ENCODE measurements at places on chromosomes 1 and 21.

GRCh38 chr1:33719771-33720670, 143.9 kb upstream of the HMGB4 start:
- DNase-seq = no peak

DNA sequence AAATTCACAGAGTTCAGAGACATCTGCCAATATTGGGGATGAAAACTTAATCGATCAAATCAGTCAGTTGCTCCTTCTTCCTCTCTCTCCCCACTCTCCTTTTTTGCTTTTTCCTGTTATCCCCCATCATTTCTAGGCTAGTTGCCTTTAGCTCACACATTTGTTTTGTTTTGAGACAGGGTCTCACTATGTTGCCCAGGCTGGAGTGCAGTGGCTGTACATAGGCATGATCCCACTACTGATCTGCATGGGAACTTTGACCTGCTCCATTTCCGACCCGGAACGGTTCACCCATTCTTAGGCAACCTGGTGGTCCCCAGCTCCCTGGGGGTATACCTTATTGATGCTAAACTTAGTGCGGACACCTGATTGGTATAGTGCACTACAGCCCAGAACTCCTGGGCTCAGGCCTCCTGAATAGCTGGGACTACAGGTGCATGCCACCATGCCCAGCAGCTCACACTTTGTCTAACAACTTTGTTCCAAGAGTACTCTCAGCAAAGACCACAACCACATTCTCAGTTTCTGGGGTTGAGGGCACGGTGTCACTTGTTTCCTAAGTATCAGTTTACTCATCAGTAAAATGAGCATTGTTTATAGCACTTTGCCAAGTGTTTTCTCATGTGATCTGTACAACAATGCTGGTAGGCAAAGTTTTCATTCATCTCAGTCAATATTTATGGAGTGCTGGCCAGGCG, 6.7 kb upstream of the ELOA start:
- DNase-seq = no peak

DNA sequence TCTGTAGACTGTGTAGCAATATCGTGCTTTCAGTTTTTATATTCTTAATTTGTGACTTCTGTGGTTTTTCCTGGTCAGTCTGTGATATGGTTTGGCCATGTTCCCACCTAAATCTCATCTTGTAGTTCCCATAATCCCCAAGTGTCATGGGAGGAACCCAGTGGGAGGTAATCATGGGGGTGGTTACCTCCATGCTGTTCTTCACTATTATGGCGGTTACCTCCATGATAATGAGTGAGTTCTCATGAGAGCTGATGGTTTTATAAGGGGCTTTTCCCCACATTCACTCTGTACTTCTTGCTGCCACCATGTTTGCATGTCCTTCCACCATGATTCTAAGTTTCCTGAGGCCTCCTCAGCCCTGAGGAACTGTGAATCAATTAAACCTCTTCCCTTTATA, 169.8 kb downstream of the LEPR start:
- DNase-seq = no peak

DNA sequence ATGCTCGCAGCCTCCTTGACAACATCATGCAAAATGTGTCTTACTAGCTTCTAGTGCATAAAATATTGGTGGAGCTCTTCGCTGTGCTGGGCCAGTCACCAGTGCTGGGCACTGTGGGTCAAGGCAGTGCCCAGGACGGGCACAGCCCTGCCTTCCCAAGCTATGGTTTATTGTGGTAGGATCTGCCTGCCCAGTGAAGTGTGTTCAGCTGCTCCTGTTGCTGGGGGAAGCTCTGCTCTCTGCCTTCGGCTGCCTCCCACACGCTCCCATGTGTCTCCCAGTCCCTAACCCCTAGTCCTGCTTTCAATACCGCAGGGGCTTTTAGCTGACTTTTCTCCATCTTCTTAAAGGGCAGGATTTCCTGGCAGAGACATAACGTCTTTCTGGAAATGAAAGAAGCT, 15.7 kb downstream of the EPHX1 start:
- DNase-seq = no peak

DNA sequence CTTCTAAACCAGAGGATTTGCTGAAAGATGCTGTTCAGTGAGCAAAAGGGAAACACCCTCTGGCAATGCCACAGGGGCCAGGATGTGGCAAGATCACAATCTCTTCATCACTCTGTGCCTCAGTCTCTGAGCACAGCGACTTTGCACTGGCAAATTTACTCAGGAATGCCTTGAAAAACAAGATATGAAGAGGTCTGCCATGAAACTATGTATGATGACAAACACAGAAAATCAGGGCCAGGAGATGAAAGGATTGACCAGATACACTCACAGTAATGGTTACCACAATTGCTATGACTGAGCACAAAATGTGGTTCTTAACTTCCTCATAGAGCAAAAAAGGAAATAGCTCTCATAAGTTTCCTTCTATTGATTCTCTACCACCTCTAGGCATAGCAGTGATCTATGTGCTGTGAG, 5.8 kb downstream of the TTC13 start:
- no peak for DNase-seq
